ENCODE measurements at places on chromosomes 3 and 15. TPM values are rescaled to one million over a fixed set of nuclear protein-coding genes. Genes with fewer than 3 reads are reported as not detected.

The ITGA11 gene
- total RNA-seq: 1,105 TPM

DNA sequence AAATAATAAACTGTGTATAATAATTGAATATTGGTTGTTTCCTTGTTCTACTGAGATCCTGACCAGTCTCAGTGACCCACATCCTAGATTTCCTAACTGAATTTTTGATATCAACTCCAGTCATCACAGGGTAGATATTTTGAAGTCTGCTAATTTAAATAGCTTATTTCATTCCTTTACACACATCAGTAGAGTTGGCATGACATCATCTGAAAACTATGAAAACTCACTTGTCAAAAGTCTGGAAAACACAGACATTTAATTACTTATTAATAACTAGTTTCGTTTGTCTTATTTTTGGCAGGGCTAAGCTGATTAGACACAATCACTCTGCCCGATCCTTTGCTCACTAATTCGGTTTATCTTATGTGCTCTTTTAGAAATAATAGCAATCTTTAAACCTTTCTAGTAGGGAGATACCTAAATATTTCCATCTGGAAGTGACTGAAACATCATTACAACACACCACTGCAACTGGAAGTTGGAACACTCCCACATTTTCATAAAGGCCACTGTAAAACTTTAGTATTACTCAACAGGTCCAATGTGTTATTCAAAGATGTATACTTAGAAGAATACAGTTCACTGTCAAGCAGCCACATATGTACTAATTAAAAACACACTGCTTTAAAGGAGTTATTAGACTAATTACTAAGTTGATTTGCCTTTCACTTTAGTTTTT is 198.4 kb upstream of the ZNF717 start:
- peaks cover 3% of the 10 kb centered on the region for H3K27me3 ChIP-seq
- no peak overlapping the region for H3K4me3 ChIP-seq
- H3K36me3 ChIP-seq: no peaks in the 10 kb centered on the region
- no peaks in the 10 kb centered on the region for H3K4me1 ChIP-seq
- DNase-seq: no peak

The C3orf18 gene
- 5.8 TPM for total RNA-seq

GRCh38 chr3:13689373-13690260 is 140.7 kb downstream of the FBLN2 start:
- H3K27me3 ChIP-seq: peaks cover 58% of the 10 kb centered on the region

The EOGT gene
- total RNA-seq: 28.9 TPM

- no peaks in the 10 kb centered on the region for H3K27me3 ChIP-seq
- no peak overlapping the region for H3K4me3 ChIP-seq
- H3K4me1 ChIP-seq: no peaks in the 10 kb centered on the region
Measured at GRCh38 chr3:28322464-28322863, 26.1 kb upstream of the ZCWPW2 start.

DNA sequence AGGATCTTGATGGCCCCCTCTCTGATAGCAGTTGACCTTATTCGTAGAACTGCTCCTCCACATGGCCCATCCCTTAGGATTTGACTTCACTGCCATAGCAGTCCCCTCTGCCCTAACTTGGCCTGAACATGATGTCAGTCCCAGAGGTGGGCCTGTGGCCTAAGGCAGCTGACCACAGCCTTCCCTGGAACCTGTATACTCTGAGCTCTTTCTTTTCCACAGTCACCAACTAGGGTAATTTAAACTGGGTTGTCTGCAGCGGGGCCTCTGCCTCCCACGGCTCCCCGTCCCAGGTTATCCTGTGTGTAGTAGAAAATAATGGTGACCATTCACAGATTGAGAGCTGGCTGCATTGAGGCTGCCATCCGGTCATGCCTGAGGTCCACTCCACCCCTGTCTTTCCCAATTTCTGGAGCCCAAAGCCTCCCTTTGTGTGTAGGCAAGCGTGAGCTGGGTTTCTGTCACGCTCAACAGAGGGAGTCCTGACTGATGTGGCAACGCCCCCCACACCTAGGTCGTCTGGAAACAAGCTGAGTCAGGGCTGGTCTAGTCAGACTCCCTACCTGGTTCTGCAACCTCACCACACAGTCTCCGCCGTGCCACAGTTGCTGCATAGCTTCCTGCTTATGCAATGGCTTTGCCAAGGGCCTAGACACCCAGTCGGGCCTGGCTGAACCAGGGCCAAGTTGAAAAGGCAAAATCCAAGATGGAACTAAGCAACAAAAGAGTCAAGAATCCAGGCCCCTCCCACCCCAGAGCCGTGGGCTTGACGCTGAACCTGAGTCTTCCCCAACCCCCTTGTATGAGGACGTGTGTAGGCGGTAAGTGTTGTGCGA is 284.5 kb downstream of the XXYLT1 start:
- DNase-seq: no peak
- H3K4me1 ChIP-seq: no peaks in the 10 kb centered on the region

DNA sequence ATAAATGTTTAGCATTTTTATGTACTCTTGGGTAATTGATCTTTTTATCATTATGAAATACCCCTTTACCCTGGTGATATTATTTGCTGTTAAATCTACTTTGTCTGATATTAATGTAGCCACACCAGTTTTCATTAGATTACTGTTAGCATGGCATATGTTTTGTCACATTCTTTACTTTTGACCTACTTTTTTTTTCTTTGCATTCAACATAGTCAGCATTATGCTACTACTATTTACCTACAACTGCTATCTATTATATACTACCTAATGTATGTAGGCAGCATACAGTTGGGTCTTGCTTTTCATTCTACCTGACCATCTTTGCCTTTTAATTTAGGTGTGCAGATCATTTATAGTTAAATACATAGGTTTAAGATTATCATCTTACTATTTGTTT is 1429.6 kb upstream of the ALCAM start:
- DNase-seq: no peak
- no peak overlapping the region for H3K27ac ChIP-seq
- H3K36me3 ChIP-seq: no peaks in the 10 kb centered on the region
- H3K4me3 ChIP-seq: no peak overlapping the region

The GALK2 gene
- 14.1 TPM for total RNA-seq

GRCh38 chr3:60080648-60081047 is 1030.8 kb upstream of the CFAP20DC start:
- no peak for DNase-seq
- H3K4me1 ChIP-seq: peaks cover 13% of the 10 kb centered on the region
- H3K36me3 ChIP-seq: peaks cover 1% of the 10 kb centered on the region
- no peak overlapping the region for H3K27ac ChIP-seq

The VWA5B2 gene
- total RNA-seq: not detected

The IQCH gene
- total RNA-seq: 1.00 TPM

- no peak for DNase-seq
- peaks cover 10% of the 10 kb centered on the region for H3K36me3 ChIP-seq
- no peaks in the 10 kb centered on the region for H3K27me3 ChIP-seq
- H3K4me1 ChIP-seq: peaks cover 17% of the 10 kb centered on the region
Measured at GRCh38 chr3:140545756-140546155, 132.1 kb upstream of the TRIM42 start.

DNA sequence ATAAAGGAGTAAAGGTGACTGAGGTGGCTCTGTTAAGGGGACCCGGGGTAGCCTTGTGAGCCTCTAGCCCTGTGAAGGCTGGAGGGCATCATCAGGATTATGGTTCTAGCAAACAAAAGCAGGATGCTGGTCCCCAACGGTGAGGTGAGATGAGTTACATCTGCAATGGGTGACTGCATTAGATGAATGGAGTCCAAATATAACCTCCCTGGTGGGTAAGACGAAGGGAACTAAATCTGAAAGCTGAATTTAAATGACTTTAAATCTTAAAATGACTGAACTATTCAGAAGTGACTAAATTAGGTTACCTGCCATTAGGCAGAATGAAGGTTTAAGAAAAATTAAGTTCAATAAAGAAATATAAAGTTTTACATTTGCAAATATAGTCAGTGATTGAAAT is 4.6 kb upstream of the HLTF start:
- no peak overlapping the region for H3K27ac ChIP-seq
- peaks cover 2% of the 10 kb centered on the region for H3K4me1 ChIP-seq
- H3K4me3 ChIP-seq: no peak overlapping the region
- no peaks in the 10 kb centered on the region for H3K36me3 ChIP-seq

GRCh38 chr3:194156095-194156494 is 20.1 kb downstream of the HES1 start:
- DNase-seq: no peak
- H3K27ac ChIP-seq: no peak overlapping the region
- peaks cover 71% of the 10 kb centered on the region for H3K27me3 ChIP-seq
- H3K4me1 ChIP-seq: peaks cover 5% of the 10 kb centered on the region
- H3K4me3 ChIP-seq: no peak overlapping the region

DNA sequence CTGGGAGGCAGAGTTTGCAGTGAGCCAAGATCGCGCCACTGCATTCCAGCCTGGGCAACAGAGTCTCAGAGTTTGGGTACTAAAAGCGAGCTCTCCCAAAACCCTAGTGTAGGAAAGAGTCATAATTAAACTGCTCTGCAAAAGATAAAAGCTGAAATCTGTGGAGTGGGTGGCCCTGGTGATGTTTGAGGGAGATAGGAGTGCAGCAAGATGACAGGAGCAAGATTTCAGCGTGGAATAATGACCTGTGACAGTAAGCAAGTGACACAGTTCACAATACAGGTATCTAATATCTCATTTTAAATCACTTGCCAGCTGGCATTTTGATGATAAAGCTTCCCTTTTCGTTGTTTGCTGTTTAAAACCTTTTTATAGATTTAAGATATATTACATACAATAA is 79.3 kb downstream of the MDFIC2 start:
- no peak overlapping the region for H3K27ac ChIP-seq
- DNase-seq: no peak
- no peaks in the 10 kb centered on the region for H3K36me3 ChIP-seq
- no peaks in the 10 kb centered on the region for H3K4me1 ChIP-seq
- H3K4me3 ChIP-seq: no peak overlapping the region

GRCh38 chr3:60366486-60366885 is 884.8 kb downstream of the FHIT start:
- H3K27ac ChIP-seq: no peak overlapping the region
- no peak overlapping the region for H3K4me3 ChIP-seq
- peaks cover 17% of the 10 kb centered on the region for H3K4me1 ChIP-seq

DNA sequence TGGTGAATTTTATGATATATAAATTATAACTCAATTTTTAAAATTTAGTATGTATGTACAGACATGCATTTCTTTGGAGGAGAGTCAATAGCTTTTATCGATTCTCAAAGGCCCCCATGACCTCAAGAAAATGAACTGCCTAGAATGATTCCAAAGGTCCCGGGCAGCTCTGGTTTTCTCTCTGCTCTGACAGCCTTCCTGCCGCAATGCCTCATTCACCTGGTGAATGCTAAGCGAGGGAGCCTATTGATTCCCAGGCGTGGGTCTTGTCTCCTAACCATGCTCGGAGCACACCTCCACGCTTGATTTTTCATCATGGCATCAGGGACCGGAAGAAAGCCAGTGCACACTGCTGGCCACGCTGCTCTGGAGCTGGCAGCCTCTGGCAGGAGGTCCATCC is 79.6 kb upstream of the HERC1 start:
- no peak for DNase-seq
- H3K36me3 ChIP-seq: no peaks in the 10 kb centered on the region
- H3K27ac ChIP-seq: no peak overlapping the region
- peaks cover 56% of the 10 kb centered on the region for H3K4me1 ChIP-seq

The PSTPIP1 gene
- total RNA-seq: not detected

The SCN10A gene
- total RNA-seq: not detected

DNA sequence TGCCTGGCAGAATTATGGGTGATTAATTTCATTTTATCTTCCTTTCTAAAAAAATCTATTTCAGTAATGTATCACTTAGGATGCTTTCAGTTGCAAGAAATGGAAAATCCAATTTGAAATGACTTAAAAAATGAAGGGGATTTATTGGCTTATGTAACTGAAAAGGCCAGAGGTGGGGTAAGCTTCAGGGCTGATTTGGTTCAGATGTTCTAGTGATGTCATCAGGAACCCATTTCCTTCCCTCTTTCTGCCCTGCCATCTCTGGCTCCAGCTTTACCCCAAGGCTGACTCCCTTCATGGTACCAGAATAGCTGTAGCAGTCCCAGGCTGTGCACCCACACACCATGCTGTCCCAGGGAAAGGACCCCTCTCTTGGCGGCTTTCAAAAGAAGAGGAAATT is 18.5 kb upstream of the REC114 start:
- DNase-seq: no peak
- H3K4me3 ChIP-seq: no peak overlapping the region
- H3K4me1 ChIP-seq: no peaks in the 10 kb centered on the region
- no peaks in the 10 kb centered on the region for H3K36me3 ChIP-seq
- H3K27ac ChIP-seq: no peak overlapping the region
- peaks cover 38% of the 10 kb centered on the region for H3K27me3 ChIP-seq

- H3K27me3 ChIP-seq: no peaks in the 10 kb centered on the region
- no peak overlapping the region for H3K4me3 ChIP-seq
- DNase-seq: no peak
Measured at GRCh38 chr3:32699429-32699828, 14.4 kb downstream of the CNOT10 start.

The TIMP4 gene
- 31.3 TPM for total RNA-seq

DNA sequence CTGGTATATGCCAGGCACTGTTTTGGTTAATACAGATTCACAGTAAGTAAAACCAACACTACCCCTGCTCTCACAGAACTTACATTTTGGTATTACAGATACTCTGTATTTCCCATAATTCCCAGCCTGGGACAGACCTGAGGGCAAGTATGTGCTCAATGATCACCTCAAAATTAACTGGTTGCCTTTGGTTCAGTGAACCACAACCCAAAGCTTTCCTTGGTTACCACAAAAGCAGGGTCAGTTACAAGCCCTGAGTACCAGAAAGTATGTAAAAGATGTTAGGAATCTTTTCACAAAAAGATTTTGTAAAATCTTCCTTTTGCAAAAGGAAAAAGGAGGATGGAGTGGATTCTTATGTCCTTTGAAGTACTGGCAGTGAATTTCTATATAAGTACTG is 72.2 kb upstream of the GUCA1C start:
- peaks cover 5% of the 10 kb centered on the region for H3K27me3 ChIP-seq
- no peaks in the 10 kb centered on the region for H3K36me3 ChIP-seq
- H3K27ac ChIP-seq: no peak overlapping the region
- no peak overlapping the region for H3K4me3 ChIP-seq

DNA sequence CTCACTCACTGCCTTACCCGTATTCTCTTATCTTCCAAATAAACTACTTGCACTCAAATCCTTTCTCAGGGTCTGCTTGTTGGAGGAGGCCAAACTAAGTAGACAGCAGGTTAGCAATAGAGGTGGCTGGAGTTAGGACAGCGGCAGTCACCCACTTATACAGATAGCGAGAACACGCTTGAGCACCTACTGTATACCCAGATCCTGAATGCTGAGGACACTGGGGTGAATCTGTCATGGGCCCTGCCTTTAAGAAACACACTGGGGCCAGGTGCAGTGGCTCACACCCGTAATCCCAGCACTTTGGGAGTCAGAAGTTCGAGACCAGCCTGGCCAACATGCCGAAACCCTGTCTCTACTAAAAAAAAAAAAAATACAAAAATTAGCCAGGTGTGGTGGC is 38.0 kb upstream of the TSEN2 start:
- H3K27me3 ChIP-seq: no peaks in the 10 kb centered on the region
- H3K4me3 ChIP-seq: no peak overlapping the region
- H3K27ac ChIP-seq: no peak overlapping the region
- DNase-seq: no peak
- peaks cover 41% of the 10 kb centered on the region for H3K4me1 ChIP-seq

- no peaks in the 10 kb centered on the region for H3K27me3 ChIP-seq
- H3K4me1 ChIP-seq: peaks cover 17% of the 10 kb centered on the region
- no peak overlapping the region for H3K4me3 ChIP-seq
- no peaks in the 10 kb centered on the region for H3K36me3 ChIP-seq
- H3K27ac ChIP-seq: no peak overlapping the region
Measured at GRCh38 chr3:45208586-45208985, 17.5 kb downstream of the TMEM158 start.

The DRD3 gene
- total RNA-seq: not detected
